Fibroblast of lung (primary cell): ENCODE measurements at places on chromosomes 11 and 22. TPM values are rescaled to one million over a fixed set of nuclear protein-coding genes. Genes with fewer than 3 reads are reported as not detected.

Gene POTEH
- not detected in 2 replicates for total RNA-seq

Gene KCTD14
- total RNA-seq, result 0.33 and 0.77 TPM in 2 replicates

Gene TUB
- 9.6 and 10.3 TPM in 2 replicates for total RNA-seq

Gene CNGA4
- total RNA-seq, result 0.17 TPM in 1 of 2 replicates, not detected in the other

Gene CEND1
- total RNA-seq, result 0.26 and 1.3 TPM in 2 replicates

Gene KRTAP5-9
- not detected in 2 replicates for total RNA-seq

Gene FADS2
- 266 and 418 TPM in 2 replicates for total RNA-seq

Gene TCN1
- not detected in 2 replicates for total RNA-seq

Gene KDM2A
- 33.1 and 42.6 TPM in 2 replicates for total RNA-seq

Gene FGF3
- not detected in 2 replicates for total RNA-seq

Gene OR8I2
- total RNA-seq, result under 0.01 TPM in 1 of 2 replicates, not detected in the other

Gene RIC3
- not detected in 2 replicates for total RNA-seq
